ENCODE measurements at places on chromosomes 5 and 9.

- no peak for DNase-seq
These were observed 100.4 kb downstream of the RALGPS1 start for GRCh38 chr9:127014910-127015540.

DNA sequence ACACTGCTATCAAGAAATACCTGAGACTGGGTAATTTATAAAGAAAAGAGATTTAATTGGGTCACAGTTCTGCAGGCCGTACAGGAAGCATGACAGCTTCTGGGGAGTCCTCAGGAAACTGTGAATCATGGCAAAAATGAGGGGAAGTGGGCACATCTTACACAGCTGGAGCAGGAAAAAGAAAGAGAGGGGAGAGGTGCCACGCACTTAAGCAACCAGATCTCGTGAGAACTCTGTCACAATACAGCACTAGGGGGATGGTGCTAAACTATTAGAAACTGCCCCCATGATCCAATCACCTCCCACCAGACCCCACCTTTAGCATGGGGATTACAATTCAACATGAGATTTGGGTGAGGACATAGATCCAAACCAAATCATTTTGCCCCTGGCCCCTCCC is 105.5 kb upstream of the CPLX2 start:
- no peak for DNase-seq

DNA sequence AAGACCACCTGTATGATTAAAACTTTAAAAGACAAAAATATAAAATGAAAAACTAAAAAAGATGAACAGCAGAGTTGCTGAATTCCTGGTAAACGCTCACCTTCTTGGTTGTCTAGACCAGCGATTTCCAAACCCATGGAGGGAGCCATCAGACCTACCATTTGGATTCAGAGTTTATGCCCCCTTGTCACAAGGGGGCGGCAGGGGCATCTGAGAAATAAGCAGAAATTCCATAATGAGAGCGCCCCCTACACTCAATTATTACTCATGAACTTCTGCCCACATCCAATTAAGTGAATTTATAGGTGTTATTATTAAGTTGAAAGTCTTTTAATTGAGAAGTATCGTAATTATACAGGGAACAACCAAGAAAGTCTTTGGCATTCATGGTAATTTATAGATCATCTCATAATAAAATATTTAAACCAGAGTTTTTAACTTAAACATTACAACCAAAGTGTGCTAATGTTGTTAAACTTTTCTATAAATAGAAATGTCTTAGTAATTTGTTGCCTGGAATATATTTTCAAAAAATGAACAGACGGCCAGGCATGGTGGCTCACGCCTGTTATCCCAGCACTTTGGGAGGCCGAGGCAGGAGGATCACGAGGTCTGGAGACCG is 35.2 kb upstream of the SPATA31C2 start:
- DNase-seq: peak; percentile 89

GRCh38 chr9:116900543-116900942 is 213.4 kb downstream of the TRIM32 start:
- DNase-seq: no peak

- no peak for DNase-seq
These were observed 10.2 kb upstream of the LCP2 start for GRCh38 chr5:170307575-170308465.

- DNase-seq: no peak
These were observed 25.6 kb downstream of the CAMK2A start for GRCh38 chr5:150263801-150264621.

- no peak for DNase-seq
These were observed 8.5 kb upstream of the ORM1 start for GRCh38 chr9:114314256-114314867.

DNA sequence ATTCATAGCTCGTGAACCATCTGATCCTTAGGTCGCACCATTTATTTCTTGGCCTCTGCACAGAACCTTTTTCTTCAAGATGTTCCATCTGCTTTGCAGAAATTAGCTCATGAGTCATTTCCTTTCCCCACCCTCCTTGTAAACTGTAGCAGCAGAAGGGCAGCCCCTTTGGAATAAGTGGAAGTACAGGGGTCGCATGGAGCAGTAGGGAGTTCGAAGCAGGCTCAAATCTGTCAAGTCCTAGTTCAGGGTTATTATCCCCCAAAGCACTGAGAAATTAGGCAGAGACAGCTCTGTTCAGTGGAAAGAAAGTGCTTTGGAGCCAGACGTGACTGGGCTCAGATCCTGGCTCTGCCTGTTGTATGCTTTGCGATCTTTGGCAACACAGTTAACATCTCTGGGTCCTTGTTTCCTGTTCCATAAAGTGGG is 84.2 kb downstream of the SGCD start:
- no peak for DNase-seq

DNA sequence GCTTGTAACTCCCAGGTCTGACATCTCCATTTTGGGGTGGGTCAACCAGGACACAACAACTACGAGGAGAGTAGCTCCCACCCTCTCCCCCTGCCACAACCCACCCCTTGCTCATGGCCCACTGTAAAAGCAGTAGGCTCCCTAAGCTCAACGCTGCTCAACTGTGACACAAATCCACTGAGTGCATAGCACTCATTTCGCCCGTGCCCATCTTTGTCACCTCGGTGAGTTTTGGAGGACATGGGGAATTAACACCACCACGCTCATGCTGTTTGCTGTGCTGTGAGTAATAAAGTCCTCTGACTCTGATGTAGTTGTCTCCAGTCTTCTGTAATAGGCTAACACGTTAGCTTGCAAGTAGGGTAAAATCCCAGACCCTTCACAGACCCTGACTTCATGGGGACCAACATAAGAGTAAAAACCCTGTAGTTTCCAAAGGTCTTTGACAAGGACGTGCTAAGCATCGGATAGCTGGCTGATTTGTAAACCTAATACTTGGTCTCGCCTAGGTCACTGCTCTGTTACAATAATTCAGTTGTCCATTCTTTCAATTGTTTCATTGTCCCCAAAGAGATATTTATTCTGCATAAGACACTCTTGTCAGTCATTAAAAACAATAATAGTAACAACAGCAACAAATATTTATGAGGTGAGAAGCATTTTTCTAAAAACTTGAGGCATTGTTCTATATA is 7.7 kb downstream of the PLGRKT start:
- DNase-seq: no peak

GRCh38 chr9:75892216-75892911 is 1.9 kb downstream of the PCSK5 start:
- no peak for DNase-seq

DNA sequence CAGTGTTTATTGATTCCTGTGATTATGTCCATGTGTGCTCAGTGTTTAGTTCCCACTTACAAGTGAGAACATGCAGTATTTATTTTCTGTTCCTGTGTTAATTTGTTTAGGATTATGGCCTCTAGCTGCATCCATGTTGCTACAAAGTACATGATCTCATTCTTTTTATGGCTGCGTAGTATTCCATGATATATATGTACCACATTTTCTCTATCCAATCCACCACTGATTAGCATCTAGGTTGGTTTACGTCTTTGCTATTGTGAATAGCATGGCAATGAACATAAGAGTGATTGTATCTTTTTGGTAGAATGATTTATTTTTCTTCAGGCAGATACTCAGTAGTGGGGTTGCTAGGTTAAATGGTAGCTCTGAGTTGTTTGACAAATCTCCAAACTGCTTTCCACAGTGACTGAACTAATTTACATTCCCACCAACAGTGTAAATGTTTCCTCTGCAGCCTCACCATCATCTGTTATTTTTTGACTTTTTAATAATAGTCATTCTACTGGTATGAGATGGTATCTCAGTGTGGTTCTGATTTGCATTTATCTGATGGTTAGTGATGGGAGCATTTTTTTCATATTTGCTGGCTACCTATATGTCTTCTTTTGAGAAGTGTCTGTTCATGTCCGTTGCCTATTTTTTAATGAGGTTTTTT is 47.5 kb upstream of the ELL2 start:
- DNase-seq: no peak

DNA sequence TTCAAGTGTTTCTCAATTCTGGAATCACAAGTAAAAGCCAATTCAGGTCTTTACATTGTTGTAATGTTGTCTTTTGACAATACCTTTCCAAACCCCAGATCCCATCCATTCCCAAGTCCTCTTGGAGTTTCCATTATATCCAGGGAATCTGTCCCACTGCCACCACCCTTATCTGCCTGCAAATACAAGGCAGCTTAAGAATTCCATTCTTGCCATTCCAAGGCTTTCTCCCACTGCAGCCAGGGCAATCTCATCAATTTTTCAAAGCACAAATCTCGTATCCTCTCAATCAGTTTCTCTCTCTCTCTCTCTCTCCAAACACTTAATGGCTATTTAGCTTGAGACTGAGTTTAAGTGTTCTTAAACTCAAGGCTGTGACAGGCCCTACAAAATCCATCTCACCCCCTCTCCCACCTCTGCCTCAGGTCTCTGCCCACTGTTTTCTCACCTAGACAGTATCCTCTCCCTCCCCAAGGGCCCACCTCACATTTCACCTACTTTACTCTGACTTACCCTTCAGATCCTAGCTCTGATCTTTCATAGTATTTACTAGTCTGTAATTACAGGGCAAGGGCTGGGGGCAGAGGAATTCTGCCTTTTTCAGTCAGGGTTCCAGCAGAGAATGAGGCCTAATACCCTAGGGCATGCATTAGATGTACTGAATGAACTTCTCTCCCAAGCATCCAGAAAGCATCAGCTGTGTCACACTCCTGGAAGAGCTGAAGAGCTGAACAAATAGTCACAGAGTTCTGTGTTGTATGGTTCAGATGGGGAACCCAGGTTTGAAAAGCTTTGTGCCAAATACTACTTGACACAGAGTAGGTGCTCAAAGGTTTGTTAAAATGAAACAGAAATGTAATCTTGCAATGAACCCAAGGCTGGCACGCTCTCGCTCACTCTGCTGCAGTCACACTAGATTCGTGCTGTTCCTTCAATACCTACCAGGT is 46.0 kb downstream of the RAPGEF1 start:
- no peak for DNase-seq

Measured in NAMALWA (cell line).